ENCODE measurements at places on chromosomes 7 and 10.

- no peak for DNase-seq
Measured at GRCh38 chr10:74825371-74826141, 844 bp upstream of the KAT6B start.

GRCh38 chr7:107643407-107643806 is 17.2 kb upstream of the SLC26A4 start:
- DNase-seq = peak; percentile 54

- peak; percentile 36 for DNase-seq
Measured at GRCh38 chr7:121624958-121625357, 228.8 kb upstream of the FAM3C start.

DNA sequence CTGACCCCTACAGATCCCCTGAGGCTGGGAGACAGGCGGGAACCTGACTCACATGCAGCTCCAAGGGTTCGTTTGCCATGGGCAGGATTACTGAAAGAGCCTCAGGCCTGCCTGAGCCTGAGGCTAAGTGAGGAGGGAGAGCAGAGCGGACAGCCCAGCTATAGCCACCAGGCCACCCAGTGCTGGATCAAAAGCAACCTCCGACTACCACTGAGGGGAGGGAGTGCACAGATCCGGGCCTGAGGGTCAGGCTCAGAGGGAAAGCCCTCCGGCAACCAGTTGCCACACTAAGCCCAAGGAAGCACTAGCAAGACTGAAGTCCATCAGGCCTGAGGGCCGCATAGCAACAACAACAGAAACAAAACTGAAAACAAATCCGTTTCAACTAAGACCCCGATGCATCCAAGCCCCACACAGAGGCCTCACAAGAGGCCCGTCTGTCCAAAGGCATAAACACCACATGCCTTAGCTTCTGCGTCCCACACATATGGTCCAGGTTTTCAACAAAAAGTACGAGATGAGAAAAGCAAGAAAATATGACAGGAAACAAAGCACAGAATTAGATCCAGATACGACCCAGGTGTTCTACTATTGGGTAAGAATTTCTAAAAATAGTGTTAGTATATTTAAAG is 92.5 kb upstream of the VIPR2 start:
- DNase-seq = no peak

GRCh38 chr7:44211126-44211675 is 10.4 kb downstream of the YKT6 start:
- DNase-seq = no peak

DNA sequence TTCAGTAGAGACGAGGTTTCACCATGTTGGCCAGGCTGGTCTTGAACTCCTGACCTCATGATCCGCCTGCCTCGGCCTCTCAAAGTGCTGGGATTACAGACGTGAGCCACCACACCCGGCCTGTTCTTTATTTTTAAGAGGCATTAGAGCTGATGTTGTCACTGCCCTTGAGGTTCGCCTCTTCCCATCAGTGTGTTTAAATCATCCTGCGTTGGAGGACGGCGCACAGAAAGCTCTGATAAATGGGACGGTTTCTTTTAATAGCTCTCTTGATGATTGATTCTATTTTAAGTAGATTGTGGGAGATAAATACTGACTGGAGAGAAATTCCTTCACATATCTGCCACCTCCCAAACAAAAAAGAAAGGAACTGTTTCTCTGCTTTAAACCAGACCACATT is 29.0 kb downstream of the UPP1 start:
- DNase-seq = no peak

GRCh38 chr10:60099998-60100747 is 193.8 kb upstream of the CCDC6 start:
- DNase-seq = peak; percentile 57

- DNase-seq = no peak
Measured at GRCh38 chr7:6162331-6162620, 110.1 kb downstream of the CYTH3 start.

DNA sequence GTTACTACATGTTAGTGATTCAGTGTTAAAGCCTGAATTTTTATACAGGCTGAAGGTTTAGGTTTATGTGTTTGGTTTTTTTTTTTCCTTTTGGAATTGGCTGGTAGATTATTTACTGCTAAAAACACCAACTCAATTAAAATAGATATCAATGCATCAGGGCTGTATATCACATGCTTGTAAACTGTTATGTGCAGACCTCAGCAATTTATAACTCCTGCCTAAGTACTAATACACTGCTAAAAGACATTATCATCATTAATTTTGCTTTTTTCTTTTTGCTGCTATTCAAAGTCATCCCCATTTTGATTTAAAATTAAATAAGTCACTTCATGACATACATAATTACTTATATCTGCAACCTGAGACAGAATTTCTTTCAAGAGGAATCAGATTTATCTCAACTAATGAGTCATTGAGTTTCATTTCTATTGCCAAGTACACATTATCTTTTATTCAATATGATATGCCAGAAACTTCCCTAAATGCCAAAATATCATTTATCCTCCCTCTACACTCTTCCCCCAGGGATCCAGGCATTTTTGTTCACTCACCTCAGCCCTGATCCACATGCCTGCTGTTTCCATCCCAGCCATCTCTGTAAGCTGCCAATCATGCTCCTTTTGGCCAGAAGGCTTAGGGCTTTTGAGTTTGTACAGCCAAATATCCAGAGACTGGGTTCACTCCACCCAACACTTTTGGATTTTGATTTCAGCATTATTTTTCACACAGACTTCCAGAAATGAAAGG is 98.5 kb downstream of the POLR1F start:
- DNase-seq = no peak

- DNase-seq = no peak
Measured at GRCh38 chr7:276230-276835, 13.6 kb upstream of the FOXL3 start.

- DNase-seq = no peak
Measured at GRCh38 chr7:81704595-81704994, 65.3 kb downstream of the HGF start.

DNA sequence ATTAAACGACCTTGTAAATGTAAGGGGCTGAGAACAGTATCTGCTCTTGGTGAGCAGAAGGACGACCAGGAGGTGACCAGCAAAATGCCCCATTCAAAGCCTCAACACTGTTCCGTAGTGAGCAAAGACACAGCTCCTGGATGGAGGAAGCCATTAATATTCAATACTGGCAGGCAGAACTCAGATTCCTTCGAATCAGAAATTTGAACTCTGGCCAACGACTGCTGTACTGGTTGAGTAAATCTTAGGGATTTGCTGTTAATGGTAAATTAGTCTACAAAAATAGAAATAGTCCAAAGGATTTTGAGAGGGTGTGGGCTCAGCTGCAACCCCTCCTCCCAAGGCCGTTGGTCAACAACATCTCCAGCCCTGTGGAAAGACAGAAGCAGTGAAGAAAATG is 130.5 kb upstream of the PFKP start:
- no peak for DNase-seq

DNA sequence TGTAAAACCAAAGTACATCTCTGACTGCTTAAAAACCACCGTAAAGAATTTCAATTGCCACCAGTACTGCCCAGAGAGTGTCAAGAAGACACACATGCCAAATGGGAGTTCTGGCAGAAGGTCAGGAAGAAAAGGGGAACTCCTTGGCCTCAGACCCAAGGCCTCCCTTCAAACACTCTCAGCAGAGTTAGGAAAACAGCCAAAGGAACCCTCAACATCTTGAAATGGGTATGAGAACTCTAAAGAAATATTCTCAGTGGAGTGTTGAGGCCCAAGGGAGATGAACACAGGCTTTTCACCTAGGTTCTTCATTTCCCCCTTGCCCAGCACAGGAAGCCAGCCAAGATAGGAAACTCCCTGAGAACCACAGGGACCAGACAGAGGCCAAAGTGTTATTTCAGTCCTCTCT is 96.1 kb upstream of the ASAH2 start:
- no peak for DNase-seq
